ENCODE measurements at places on chromosomes 12 and 14. TPM values are rescaled to one million over a fixed set of nuclear protein-coding genes. Genes with fewer than 3 reads are reported as not detected.

The STXBP6 gene
- 11.2 TPM for total RNA-seq

The HNF1A gene
- total RNA-seq: 0.23 TPM

The CCDC38 gene
- not detected for total RNA-seq

The CMKLR1 gene
- total RNA-seq: 6.8 TPM

The ADCY4 gene
- 2.1 TPM for total RNA-seq
